ENCODE measurements at places on chromosomes 6 and 20.
A peak's percentile ranks its signal among the peaks of the same experiment; 100 is the strongest.

GRCh38 chr20:34532320-34532719 lies 16.1 kb downstream of the DYNLRB1 start:
- DNase-seq: no peak

GRCh38 chr20:22502731-22503191 lies 81.6 kb downstream of the FOXA2 start:
- DNase-seq: no peak

DNA sequence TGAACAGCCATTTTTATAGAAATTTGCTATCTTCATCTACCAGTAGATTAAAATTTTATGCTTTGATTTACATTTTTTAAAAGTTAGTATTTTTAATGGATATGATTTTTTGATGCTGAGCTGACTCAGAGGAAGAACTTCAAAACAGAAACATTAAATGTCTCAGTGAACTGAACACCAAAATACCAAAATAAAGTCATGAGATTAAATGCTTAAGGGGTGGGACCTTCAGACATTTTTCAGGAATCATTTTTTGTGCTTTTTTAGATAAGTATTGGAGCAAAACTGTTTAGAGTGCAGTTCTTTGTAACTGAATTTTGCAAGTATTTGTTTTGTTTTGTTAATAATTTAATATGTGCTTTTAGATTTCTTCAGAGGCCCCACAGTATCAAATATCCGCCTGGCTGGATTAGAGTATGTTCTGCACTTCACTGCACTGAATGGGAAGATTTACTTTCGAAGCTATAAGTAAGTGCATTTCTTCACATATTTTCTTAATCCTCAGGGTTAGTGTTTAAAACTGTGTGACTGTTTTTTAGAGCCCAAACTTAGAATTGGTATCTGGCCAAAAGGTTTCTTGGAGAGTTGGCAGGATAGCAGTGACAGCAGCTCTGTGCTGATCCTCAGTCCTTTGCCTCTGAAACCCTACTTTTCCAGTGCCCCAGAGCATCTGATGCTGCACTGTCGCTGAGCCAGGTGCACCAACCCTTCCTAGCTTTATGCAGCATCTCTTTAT lies 33.7 kb downstream of the RPF2 start:
- DNase-seq: no peak

GRCh38 chr20:48689874-48690571 lies 137.8 kb downstream of the PREX1 start:
- no peak for DNase-seq

- DNase-seq: peak; percentile 58
Observed at GRCh38 chr20:57432862-57433491, 41.8 kb downstream of the RBM38 start.

- no peak for DNase-seq
Observed at GRCh38 chr6:120083186-120083585, 733.6 kb upstream of the MAN1A1 start.

GRCh38 chr20:56579301-56579710 lies 46.3 kb downstream of the FAM209B start:
- no peak for DNase-seq

DNA sequence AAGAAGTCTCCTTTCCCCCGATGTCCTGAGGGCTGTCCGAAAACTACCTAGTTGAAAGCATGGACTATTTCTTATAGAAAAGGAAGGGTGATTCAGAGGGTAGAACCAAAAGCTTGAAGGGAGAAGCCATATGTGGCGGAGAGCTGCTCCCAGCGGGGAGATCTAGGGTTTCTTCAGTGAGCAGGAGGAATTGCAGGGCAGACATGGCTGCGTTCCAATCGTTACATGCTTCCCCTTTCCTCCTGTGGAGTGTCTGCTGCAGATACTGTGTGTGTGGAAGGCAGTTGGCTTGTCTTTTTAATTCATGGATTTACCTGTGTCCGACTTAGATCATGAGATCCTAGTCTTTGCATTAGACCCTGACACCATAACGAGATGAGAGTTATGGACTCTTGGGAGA lies 799.5 kb downstream of the QKI start:
- no peak for DNase-seq

GRCh38 chr20:36074983-36075382 lies 79.6 kb upstream of the EPB41L1 start:
- no peak for DNase-seq

DNA sequence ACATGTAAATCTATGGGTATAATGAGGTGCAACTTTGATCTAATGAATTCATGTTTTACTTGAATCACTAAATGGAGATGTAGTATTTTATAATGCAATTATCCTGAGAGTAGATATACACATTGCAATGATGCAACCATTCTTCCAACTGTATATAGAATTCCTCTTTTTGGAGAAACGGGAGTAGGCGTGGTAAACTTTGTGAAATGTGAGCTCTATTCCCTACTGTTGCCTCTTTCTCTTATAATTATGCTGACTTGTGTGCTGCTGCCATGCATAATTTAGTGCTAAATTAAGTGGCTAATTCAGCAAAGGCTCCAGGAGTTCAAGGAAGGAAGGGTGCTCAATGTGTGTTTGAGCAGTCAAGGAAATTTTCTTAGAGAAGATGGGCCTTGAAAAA lies 116.6 kb upstream of the SLC35B3 start:
- no peak for DNase-seq

GRCh38 chr20:7346562-7346961 lies 579.1 kb downstream of the BMP2 start:
- no peak for DNase-seq

GRCh38 chr6:44234101-44235025 lies 11.0 kb downstream of the SLC29A1 start:
- no peak for DNase-seq

- no peak for DNase-seq
Observed at GRCh38 chr6:112178846-112179245, 75.5 kb downstream of the LAMA4 start.

- DNase-seq: no peak
Observed at GRCh38 chr6:7541175-7542064, at the start of gene DSP. Gene DSP, plus strand, starts transcription at chr6:7541671. Its CDS starts 245 bp downstream, at chr6:7541916.

Data from effector memory CD8-positive, alpha-beta T cell (primary cell).